ENCODE measurements at places on chromosomes 3 and 15.

- DNase-seq, result no peak
These were observed 114.1 kb upstream of the GALNT15 start for GRCh38 chr3:16060358-16060852.

DNA sequence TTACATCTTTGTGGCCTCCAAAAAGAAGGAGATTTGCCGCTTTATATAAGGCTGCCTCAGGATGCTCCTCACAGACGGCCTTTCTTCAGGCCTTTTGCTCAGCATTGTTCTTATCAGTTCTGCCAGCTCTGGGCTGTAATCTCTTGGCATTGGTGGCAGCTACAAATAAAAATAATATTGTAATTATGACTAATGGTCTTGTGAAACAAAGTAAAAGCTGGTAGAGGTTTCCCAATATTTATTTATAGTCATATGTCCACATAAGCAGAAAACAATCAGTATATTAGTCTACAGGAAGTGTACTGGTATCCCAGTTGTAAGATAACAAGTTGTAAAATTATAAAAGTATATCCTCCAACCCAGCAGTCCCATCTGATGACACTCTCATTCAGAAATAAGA, 7.3 kb downstream of the NEK4 start:
- DNase-seq, result no peak

DNA sequence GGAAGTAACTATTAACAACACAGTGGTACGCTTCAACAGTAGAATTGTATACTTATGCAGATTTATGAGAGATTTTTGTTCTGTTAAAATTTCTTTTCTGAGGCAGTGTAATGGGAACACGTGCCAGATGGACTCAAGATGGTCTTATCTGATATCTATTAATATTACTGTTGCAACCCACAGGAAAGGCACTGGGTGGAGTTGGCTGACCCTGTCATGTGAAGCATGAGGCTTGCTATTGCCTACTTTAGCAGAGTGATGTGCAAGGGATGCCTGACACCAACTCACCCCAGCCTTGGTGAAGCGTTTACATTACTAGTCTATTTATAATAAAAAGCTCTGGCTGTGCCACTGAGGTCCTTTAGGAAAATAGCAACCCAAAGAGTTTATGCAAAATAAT, 19.8 kb upstream of the ARNT2 start:
- DNase-seq, result no peak

DNA sequence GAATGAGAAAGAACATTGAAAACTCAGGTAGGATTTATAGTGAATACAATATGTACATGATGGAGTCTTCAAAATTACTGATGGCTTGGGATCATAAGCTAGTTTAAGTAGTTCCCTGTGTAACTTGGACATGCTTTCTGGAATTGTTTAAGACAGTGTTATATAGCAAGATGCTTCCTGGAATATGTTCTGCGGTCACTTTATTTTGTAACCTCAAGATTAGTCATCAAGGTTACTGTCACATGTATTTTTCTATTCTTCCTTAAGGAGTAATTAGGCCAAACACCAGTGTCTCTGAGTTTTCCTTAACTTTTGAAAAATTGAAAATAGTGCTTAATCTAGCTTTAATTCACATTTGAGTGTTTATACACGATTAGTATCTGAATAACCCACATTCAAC, 760.3 kb upstream of the ARRDC4 start:
- no peak for DNase-seq

- no peak for DNase-seq
These were observed 1076.9 kb upstream of the CFAP20DC start for GRCh38 chr3:60126511-60127304.

GRCh38 chr15:77542491-77543001, 90.2 kb downstream of the LINGO1 start:
- DNase-seq, result no peak

DNA sequence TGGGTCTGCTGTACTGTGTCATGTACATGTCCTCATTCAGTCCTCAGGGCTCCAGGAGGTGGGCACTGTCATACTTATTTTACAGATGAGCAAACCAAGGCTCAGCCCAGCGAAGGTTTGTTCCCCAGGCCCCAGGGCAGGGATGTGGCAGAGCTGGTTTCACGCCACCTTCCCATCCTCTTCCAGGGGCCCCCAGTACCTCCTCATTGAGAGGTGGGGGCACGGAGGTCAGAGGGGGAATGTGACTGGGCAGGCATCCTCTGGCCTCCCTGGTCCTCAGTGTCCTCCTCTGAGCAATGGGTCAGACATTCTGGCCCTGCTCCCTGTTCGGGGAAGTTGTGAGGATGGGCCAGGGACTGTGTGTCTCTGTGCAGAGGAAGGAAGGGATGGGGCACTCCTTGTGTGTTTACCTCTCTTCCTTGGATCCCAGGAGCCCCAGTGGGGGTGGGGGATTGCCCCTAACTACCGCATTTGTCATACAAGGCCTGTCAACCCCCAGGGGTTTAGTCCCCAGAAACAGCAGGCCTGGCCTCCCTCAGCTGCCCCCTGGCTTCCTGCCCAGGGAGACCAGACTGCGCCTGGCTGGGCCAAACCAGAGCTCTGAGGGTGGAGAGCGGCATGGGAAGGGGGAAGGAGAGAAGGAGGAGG, 65.9 kb upstream of the LCTL start:
- DNase-seq, result no peak

GRCh38 chr3:146033950-146034349, 127.0 kb downstream of the PLOD2 start:
- no peak for DNase-seq

DNA sequence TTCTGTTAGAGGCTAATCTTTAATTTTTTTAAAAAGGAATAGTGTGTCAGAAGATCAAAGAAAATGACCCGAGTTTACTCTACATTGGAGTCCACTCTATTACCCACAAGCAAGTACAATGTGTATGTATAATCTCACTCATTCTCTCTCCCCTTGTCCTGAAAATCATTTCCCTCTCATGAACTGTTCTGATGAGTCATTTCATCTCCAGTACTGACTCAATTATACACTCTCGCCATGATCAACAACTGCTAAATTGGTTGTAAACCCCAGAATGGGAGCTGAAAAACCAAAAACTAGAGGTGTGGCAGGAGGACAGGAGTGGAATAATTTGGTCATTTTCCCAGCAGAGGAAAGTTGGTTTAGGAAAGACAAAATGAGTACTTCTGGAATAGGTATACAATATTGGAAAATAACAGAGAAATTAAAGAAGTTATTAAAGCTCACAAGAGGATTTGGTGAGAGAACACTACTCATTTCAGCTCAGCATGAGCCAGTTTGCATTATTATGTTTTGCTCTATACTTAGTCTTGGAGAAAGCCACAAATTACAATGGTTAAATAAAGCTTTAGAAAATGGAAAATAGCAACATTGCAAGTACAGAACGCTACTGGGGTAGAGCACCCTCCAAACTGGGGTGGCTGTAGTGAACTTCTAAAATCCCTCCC, 144.3 kb upstream of the PFN2 start:
- DNase-seq, result no peak

GRCh38 chr15:72183781-72184164, 13.8 kb downstream of the GRAMD2A start:
- no peak for DNase-seq

DNA sequence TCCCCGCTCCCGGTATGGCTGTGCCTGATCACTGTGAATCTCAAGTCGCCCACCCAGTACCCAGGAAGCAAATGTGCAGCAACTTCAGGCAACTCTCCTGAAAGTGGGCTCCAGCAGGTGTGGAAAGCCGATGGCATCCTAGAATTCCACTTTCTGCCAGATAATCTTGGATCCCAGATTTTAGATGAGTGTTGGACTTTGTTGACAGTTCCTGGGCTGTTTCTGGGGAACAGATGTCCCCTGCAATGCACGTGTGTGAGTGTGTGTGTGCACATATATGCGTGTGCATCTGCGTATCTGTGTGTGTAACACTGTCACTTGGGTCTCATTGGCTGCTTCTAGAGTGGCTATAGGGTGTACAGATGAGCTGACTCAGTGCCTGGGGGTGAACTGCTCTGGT, 59.0 kb downstream of the FEM1B start:
- no peak for DNase-seq

DNA sequence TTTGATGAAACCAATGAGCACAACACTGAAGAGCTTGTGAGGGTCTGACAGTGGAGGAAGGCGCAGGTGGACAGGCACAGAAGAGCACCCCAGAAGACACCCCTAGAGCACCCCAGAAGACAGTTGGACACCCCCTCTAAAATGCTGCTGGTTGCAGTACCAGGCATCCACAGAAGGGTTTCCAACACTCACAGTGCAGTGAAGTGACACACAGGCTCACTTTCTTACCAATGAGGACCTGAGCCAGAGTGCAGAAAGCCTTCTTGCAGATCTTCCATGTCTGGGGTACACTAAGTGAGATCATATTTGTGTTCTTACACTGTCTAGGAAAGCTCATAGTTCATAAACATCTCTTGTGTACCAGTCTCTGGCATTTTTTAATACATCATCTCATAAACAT, 27.6 kb downstream of the CCNL1 start:
- no peak for DNase-seq

Data from CD4-positive, alpha-beta T cell treated with Interleukin-17A for 4 hours (primary cell).